PC-9 (cell line): ENCODE measurements at places on chromosomes 2 and 18. TPM values are rescaled to one million over a fixed set of nuclear protein-coding genes. Genes with fewer than 3 reads are reported as not detected.

Gene POTEC
- not detected in 2 replicates for total RNA-seq

Gene DNER
- total RNA-seq: 0.28 and 0.58 TPM in 2 replicates

GRCh38 chr2:148967578-148967977 lies 70.9 kb upstream of the LYPD6B start:
- no peaks in the 10 kb centered on the region for H3K36me3 ChIP-seq
- H3K27ac ChIP-seq: no peak overlapping the region
- H3K27me3 ChIP-seq: no peaks in the 10 kb centered on the region

DNA sequence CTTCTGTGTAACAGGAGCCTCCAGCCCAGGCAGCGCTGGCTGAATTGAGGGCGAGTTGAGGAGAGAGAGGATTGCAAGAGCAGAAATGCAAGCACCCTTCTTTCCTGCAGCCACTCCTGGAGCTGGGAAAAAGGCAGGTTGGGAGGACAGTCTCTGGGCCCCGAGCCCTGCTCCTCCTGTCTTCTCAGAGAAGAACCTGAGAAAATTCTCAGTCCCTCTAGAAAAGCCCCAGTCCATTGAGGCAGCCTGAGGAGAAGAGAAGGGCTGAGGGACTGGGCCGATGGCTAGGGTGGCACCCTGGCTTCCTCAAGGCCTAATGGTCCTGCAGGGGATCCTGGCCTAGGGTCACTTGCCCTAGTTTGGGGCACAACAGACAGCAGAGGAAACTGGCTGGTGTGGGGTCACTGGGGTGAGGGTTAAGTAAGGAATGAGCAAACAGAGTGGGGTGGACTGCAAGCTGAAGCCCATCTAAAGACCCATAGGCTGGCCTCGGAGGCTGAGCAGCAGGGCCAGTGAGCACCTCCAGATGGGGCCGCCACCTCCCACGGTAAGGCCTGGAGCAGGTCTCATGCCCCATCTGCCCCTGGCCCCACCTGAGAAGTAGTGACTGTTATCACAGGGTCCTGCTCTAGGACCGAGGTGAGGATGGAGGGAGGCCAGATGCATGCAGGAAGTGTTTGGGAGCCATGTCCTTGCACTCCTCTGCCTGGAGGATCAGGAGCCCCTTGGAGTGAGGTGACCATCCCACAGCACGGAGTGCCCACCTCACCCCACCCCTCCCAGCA lies 12.4 kb downstream of the CIB4 start:
- H3K27ac ChIP-seq: no peak overlapping the region
- peaks cover 29% of the 10 kb centered on the region for H3K4me1 ChIP-seq
- no peak for DNase-seq
- H3K36me3 ChIP-seq: no peaks in the 10 kb centered on the region
- H3K4me3 ChIP-seq: no peak overlapping the region

DNA sequence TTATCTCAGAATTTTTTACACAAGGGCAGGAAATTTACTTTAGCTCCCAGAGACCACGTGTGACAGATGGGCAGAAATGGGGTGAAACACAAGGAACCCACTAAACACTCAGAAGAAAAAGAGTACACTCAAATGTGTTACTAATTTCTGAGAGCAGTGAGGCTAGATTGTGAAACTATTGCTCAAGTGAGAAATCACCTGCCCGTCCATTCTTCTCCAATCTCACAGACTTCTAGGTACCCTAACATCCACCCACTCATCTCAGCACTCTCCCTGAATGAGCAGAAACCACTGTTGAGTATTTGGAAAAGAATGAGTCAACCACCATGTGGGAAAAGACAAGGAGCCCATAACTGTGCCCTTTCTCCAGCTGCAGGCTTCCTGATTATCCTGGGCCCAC lies 293.0 kb upstream of the CDH2 start:
- no peak overlapping the region for H3K27ac ChIP-seq
- no peaks in the 10 kb centered on the region for H3K36me3 ChIP-seq
- no peak for DNase-seq
- H3K4me1 ChIP-seq: no peaks in the 10 kb centered on the region
- H3K4me3 ChIP-seq: no peak overlapping the region

DNA sequence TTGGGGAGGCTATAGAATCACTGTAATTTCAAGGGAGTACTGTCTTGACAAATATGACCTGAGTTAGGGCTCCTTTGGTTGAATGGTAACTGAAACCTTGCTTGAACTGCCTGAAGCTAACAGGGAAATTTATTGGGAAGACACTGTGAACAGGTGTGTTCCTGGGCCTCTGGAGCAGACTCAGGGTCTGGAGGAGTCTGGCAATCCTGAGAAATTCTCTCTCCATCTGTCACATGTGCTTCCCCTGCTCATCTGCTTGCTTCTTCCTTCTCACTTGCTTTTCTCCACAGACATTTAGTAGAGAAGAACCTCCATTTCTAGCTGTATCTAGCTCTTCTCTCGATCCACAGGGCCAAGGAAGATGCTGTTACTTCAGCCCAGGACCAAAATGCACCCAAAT lies 476.5 kb downstream of the LRP1B start:
- no peak for DNase-seq
- no peaks in the 10 kb centered on the region for H3K36me3 ChIP-seq
- no peaks in the 10 kb centered on the region for H3K27me3 ChIP-seq
- H3K4me1 ChIP-seq: no peaks in the 10 kb centered on the region

Gene TTC39C
- total RNA-seq: 13.0 and 15.3 TPM in 2 replicates

DNA sequence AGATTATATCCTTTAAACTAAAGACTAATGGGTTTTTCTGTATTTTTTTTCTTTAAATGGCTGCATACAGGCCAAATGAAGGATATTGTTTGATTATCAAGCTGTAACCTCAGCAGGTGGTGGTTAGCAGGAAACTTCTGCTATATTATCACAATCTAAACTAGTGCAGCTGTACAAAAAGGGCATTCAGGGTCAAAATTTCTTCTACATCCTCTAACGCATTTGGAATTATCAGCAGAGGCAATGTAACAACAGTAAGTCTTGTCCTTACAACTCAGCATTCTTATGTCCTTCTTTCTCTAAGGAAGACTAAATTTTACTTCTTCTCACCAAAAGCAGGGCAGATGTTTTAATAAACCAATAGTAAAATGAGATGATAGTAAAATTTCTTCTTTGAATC lies 135.8 kb upstream of the FN1 start:
- DNase-seq: no peak
- H3K27ac ChIP-seq: no peak overlapping the region
- no peaks in the 10 kb centered on the region for H3K4me1 ChIP-seq

DNA sequence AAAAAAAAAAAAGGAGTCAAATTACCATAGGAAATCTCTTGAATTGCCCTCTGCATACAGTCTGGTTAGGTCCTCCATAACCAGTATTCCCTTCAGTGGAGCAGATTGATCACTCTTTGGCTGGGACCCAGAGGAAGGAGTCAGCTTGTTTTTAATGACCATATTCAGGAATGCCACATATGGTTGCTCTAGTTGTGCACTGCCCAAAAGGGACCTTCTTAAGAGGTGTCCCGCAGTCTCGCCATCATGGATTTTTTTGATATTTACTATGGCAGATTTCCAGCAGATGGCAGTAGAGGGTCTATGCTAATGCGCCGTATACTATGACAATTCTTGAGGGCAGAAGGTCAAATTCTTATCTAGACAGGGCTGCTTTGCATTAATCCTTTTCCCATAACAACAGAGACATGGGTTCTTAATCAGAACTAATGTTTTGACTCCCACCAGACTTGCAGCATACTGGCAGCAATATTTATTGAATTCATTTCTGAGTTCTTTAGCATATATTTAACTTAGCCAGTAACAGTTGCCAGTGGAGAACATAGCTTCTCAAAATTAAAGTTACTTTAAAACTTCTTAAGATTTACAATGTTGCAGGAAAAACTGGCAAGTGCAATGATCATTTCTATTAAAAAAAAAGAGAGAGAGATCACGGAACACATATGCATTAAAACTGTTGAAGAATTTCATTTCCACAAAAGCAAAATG lies 31.8 kb upstream of the INPP4A start:
- no peaks in the 10 kb centered on the region for H3K36me3 ChIP-seq
- no peaks in the 10 kb centered on the region for H3K27me3 ChIP-seq
- no peak overlapping the region for H3K4me3 ChIP-seq
- DNase-seq: peak; percentile 50
- H3K4me1 ChIP-seq: no peaks in the 10 kb centered on the region

GRCh38 chr18:53544917-53545316 lies 679.6 kb downstream of the MBD2 start:
- H3K36me3 ChIP-seq: no peaks in the 10 kb centered on the region
- DNase-seq: no peak
- H3K27me3 ChIP-seq: no peaks in the 10 kb centered on the region
- H3K27ac ChIP-seq: no peak overlapping the region
- no peak overlapping the region for H3K4me3 ChIP-seq
- H3K4me1 ChIP-seq: no peaks in the 10 kb centered on the region

Gene EVX2
- not detected in 2 replicates for total RNA-seq

DNA sequence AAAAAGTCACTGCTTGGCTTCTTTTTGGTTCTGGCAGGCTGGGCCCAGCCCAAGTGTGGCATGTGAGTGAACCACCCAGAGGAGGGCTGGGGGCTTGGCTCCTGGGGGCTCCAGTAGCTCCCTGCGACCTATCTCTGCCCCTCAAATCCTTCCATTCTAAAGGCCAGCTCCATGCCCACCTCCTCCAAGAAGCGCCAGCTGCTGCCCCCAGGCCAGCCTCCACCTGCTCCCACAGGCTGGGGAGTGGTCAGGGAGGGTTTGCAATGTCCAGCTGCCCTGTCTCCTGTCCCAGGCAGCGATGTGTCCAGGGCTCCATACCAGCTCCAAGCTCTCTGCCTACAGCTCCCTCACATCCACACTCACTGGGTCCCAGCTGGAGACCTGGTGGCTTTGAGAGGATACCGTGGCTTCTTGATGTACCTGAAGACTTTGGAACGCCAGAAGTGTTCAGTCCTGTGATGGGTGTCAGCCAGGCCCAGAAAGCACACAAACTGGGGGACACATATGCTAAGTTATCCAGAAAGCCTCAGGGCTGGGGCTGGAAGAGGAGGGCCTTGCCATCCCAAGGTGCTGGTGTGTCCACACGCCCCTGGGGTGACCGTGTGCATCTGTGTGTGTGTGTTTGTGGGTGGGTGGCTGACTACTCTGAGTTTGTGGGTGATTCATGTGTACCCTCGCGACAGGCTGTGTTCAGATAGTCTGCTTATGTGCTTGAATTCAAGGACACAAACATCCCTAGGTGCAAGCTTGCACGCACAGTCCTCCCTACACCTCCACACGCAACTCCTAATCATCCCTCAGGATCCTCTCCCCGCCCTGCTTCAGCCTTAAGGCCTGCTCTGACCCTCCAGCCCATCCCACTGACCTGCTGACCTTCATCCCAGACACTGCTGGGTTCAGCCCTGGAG lies 33.4 kb downstream of the ZFP36L2 start:
- H3K4me3 ChIP-seq: no peak overlapping the region
- no peak for DNase-seq
- no peaks in the 10 kb centered on the region for H3K27me3 ChIP-seq
- H3K4me1 ChIP-seq: peaks cover 26% of the 10 kb centered on the region; the same call in 1 of the 2 replicates
- H3K27ac ChIP-seq: no peak overlapping the region

GRCh38 chr2:153052807-153053559 lies 334.6 kb downstream of the ARL6IP6 start:
- DNase-seq: no peak
- no peaks in the 10 kb centered on the region for H3K4me1 ChIP-seq
- no peak overlapping the region for H3K27ac ChIP-seq
- H3K27me3 ChIP-seq: no peaks in the 10 kb centered on the region

GRCh38 chr2:228590681-228591080 lies 409.2 kb upstream of the SPHKAP start:
- DNase-seq: no peak
- no peaks in the 10 kb centered on the region for H3K4me1 ChIP-seq
- no peak overlapping the region for H3K4me3 ChIP-seq
- H3K36me3 ChIP-seq: no peaks in the 10 kb centered on the region

Gene FAHD2A
- 23.0 and 28.7 TPM in 2 replicates for total RNA-seq

DNA sequence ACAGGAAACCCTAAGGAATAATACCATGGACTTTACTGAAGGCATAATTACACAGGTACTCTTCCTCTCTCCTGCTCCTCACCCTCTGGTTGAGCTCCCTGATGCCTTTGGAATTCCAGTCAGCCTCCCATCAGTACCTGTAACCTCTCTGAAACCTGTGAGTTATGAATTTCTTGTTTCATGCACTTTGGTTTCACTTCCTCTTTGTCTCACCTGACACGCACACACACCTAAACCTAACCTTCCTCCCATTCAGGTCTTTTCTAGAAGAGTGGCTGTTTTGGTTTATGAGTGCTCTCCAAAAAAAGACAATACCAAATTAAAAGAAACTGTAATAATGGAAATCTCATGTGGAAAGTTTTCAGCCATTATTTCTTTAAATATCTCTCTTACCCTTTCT lies 451.3 kb upstream of the VWC2L start:
- H3K27ac ChIP-seq: no peak overlapping the region
- H3K27me3 ChIP-seq: no peaks in the 10 kb centered on the region
- no peaks in the 10 kb centered on the region for H3K36me3 ChIP-seq
- H3K4me1 ChIP-seq: no peaks in the 10 kb centered on the region
- H3K4me3 ChIP-seq: no peak overlapping the region
- no peak for DNase-seq

- H3K36me3 ChIP-seq: no peaks in the 10 kb centered on the region
- no peak for DNase-seq
- no peaks in the 10 kb centered on the region for H3K27me3 ChIP-seq
- H3K27ac ChIP-seq: no peak overlapping the region
- H3K4me1 ChIP-seq: no peaks in the 10 kb centered on the region
- H3K4me3 ChIP-seq: no peak overlapping the region
Observed at GRCh38 chr2:148301362-148301761, 280.5 kb downstream of the MBD5 start.

DNA sequence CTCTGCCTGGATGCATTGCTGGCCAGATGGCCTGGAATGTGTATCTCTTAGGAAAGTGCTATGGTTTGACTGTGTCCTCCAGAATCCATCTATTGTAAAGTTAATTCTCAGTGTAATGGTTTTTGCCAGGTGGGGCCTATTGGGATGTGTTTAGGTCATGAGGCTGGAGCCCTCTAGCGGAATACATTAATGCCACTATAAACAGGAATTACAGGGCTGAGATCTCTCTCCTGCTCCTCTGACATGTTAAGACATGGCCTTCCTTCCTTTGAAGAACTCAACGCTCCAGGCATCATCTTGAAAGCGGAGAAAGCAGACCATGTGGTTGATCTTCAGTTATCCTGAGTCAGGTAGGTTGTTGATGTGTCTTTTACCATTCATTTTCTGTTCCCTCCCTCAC lies 276.4 kb downstream of the RPIA start:
- no peak overlapping the region for H3K4me3 ChIP-seq
- DNase-seq: no peak
- H3K36me3 ChIP-seq: no peaks in the 10 kb centered on the region
- no peaks in the 10 kb centered on the region for H3K27me3 ChIP-seq
- H3K4me1 ChIP-seq: no peaks in the 10 kb centered on the region

DNA sequence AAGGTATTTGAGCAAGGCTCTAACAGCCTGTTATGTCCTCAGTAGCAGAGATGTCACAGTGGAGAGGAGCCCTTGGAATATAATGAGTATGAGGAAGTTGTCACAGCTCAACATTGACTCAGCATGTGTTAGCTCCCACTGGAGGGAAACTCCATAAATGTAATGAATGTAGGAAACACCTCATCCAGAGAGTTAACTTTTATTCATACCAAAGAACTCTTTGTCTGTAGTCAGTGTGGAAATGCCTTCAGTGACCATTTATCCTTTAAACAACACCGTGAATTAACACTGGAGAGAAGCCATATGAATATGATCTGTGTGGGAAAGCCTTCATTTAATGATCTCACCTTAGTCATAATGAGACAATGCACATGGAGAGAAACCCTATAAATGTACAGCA lies 59.7 kb downstream of the CYP1B1 start:
- H3K36me3 ChIP-seq: no peaks in the 10 kb centered on the region
- H3K27ac ChIP-seq: no peak overlapping the region
- H3K4me1 ChIP-seq: peaks cover 49% of the 10 kb centered on the region
- no peak overlapping the region for H3K4me3 ChIP-seq
